ENCODE measurements at places on chromosomes 7 and 10.

DNA sequence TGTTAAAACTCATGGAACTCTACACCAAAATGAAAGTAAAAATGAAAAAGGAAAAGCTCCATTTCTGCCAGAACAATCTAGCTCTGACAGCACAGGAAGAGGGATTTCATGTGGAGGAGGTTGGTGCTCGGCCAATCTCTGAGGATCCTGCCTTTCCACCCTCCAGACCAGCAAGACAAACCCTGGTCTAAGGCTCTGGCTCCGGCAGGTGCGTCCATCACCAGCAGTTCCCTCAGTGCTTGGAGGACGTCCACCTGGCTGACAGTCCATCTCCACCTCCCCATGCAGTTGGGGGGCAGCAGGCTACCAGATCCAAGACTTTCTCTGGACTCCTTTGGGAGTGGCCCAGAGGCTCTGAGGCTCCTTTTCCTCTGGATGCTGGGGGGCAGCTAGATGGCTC is 25.0 kb upstream of the LOXL4 start:
- no peak for DNase-seq

- no peak for DNase-seq
These were observed 15.8 kb downstream of the KLLN start for GRCh38 chr10:87847550-87847949.

DNA sequence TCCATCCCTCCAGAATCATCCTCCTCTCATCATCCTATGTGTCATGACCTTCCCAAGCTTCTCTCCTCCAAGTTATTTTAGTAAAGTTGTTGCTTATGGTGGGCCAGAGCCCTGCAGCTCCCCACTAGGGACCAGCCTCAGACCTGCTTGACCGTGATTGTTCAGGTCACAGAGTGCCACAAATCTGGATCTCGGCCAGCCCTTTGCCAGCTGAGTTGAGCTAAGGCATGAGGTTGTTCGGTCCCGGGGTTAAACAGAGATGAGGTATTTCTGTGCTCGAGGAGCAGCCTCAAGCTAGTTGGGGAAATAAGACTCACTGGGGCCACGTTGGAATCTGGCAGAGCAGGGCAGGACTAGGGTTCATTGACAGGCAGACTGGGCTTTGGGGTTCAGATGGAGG is 66.3 kb upstream of the PPIF start:
- DNase-seq: no peak

DNA sequence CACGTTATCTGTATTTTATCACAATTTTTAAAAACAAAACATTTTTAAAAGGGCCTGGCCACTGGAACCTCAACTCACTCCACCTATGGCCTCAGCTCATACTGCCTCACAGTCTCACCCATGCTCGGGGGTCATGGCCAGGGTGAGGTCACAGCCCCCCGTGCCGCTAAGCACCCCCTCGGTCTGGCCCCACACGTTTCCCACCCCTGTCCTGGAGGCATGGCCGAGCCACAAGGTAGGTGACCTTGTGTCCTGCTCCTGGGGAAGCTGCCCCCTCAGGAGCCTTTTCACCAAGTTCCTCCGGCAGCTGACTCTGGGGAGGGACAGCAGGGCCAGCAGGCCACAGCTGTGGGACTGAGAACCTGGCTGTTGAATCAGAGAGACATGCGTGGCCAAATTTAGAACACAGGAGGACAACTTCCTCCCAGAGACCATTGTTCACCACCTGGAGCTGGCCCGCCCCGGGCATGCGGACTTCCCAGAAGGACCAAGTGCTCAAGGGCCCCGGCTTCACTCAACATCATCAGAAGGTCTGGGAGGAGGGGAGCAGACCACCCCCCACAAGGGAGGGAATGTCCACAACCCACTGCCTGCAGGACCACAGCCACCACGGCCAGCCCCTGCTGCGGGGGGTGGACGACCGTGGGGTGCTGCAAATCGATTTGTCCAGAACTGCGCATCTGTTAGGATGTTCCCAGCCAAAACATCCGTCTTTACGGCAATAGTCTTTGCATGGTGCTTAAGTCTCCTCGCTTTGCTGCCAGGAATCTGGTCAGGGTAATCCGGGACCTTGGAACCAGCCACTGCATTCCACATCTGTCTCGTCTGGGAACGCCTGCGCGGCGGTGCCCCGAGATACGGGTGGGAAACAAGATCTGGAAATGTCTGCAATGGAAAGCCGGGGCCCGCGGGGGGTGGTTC is 48.6 kb upstream of the PDGFA start:
- no peak for DNase-seq

GRCh38 chr10:43874984-43875383 is 226.3 kb upstream of the ZNF32 start:
- no peak for DNase-seq

GRCh38 chr7:15470825-15471668 is 90.8 kb downstream of the AGMO start:
- no peak for DNase-seq

- no peak for DNase-seq
These were observed 116.4 kb upstream of the MGMT start for GRCh38 chr10:129350690-129351089.
